ENCODE measurements at places on chromosomes 7 and 10.

- no peak for DNase-seq
These were observed 1.3 kb downstream of the LDB1 start for GRCh38 chr10:102118867-102119266.

GRCh38 chr7:11726001-11726793 lies 105.8 kb downstream of the THSD7A start:
- DNase-seq: no peak

DNA sequence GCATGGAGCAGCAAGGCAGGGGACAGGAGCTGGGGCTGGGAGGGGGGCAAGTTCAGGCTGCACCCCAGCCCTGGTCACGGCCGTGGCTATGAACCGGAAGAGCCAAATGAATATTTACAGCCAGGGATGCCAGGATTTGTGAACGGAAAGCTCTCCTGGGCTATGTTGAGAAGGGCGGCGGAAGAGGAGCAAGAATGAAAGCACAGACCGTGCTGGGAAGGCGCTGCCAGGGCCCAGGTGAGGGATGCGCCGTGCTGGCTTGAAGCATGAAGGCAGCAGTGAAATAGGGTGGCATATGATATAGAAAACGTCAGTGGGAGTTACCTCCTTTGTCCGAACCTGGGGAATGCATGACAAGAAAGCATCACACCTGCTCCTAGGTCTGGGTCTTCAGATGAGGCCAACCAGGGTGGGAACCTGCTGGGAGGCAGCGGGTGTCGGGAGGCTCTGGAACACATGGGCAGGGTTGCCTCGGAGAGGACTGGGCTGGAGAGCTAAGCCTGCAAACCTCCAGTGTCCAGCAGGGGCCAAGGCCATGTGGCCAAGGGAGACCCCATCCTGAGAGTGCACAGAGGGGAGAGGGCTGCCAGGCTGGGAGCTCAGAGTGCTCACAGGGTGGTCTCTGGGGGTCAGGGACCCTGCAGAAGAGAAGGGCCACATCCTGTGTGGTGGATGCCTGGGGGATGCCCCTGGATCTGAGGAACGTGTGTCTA lies 120.6 kb upstream of the TCERG1L start:
- no peak for DNase-seq

GRCh38 chr10:62502995-62503613 lies 128.9 kb downstream of the ZNF365 start:
- no peak for DNase-seq

GRCh38 chr7:27191161-27191731 lies 6.2 kb upstream of the HOXA11 start:
- DNase-seq: no peak

DNA sequence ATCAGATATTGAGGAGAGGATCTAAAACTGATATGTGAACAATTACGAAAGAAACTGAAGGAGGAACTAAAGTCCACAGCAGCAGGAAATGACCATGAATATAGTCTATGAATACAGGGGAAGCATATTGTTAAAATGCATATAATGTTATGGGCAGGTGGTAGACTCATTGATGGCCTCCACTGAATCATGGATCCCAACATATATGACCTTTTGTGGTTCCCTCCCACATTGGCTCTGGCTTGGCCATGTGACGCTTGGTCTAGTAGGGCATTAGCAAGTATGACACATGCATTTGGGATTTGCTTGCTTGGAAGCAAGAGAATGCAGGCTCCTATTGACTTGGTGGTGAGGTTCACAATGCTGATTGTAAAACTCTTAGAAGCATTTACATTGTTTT lies 55.2 kb upstream of the RAB18 start:
- DNase-seq: peak; percentile 33

DNA sequence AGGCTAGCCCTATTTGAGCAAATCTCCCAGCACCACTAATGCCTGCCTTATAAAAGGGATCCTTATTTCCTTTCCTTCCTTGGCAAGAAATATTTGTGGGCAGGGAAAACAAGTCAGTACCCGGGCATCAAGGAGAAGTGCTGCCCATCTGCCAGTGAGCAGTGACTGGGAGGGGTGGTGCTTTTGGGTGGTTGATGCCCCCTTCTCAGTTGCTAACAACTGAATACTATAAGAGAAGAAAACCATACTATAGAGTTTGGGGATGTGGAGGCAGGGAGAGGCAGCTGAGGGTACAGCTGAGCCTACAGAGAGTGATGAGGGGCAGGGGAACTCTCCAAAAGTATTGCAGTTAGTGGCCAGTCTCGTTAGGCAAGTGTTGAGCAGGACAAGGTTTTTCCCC lies 39.3 kb downstream of the OGDH start:
- DNase-seq: no peak

GRCh38 chr7:151486074-151486473 lies 33.6 kb downstream of the RHEB start:
- DNase-seq: no peak

GRCh38 chr7:124208173-124208572 lies 175.3 kb upstream of the TMEM229A start:
- no peak for DNase-seq

GRCh38 chr10:118501171-118501570 lies 94.3 kb downstream of the PRLHR start:
- DNase-seq: no peak

DNA sequence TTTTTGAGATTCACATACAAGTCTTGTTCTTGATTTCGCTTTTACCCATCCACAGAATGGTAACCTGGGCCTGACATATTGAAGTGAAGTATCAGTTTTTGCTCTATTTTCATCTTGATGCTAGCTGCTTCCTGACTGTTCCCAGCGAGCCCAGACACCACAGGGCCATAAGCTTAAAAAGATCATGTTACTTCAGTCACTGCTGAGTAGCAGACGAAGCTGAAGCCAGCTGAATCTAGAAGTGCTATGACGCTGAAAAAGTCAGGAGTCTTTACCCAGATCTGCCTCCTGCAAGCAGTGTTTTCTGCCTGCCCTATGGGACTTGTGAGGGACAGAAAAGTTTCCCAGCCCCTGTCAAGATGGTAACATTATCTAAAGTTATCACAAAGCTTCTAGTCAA lies 2.7 kb upstream of the PRXL2A start:
- no peak for DNase-seq

DNA sequence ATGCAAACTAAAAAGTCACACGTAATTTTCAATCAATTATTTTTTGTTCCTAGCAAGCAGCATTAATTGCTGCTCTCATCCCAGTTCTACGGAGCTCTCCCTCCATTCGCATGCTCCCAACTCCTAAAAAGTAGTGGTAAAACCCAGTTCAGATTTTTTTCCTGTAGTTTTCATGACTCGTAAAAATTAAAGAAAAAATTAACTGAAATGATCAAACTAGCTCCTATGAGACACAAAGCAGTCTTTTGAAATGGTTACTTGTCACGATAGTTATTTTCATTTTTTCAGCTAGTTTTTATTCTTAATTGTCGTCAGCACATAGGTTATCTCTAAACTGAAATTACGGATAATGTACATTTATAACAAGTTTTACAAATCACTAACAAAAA lies 1.8 kb downstream of the HNRNPA2B1 start:
- DNase-seq: no peak

- DNase-seq: no peak
These were observed 136.1 kb upstream of the MYO3A start for GRCh38 chr10:25797888-25798429.

- no peak for DNase-seq
These were observed 110.8 kb downstream of the CD36 start for GRCh38 chr7:80749270-80749669.

DNA sequence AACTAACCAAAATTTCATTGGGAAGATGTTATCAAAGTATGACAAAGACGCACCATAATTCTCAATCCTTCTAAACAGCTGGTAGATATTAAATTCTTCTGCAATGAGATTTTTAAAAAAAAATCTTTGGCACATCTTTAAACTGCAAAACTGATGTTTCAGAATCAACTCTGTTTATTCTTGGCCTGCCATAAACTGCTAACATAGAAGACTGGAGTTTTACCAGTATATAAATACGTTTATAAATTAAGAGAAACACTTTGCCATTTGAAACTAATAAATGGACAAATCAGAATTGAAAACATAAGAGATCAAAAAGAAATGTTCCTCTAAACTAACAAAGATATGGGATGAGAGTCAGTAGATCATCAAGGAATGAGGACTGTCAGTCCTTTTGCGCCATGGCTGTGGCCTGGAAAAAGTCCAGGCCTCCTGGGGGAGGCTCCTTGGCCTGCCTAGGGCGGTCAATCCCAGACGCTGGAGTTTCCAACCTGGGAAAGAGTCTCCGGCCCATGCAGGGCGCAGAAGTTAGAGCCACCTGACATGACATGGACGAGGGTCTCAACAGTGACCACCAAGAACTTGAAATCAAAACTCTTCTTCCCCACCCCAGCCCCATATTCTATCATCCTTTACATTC lies 34.2 kb upstream of the NEBL start:
- DNase-seq: no peak

DNA sequence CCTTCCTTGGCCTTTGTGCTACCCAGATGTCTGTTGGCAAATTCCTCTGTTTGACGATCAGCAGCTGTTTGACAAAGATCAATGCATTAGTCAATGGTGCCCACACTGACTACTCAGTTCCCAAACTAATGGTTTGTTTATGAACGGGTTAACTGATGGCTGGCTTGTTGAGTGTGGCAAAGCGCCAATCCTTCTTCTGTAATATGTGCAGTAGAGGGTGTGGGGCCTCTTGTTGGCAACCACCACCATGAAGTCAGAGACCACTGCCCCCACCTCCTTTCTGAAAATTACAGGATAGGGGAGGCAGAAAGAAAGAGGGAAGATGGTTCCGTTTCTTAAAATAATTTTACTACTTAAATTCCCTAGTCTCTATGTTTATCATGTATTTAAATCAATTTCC lies 2.6 kb upstream of the PLCE1 start:
- DNase-seq: no peak

GRCh38 chr10:114303556-114303955 lies 64.5 kb downstream of the VWA2 start:
- DNase-seq: no peak

DNA sequence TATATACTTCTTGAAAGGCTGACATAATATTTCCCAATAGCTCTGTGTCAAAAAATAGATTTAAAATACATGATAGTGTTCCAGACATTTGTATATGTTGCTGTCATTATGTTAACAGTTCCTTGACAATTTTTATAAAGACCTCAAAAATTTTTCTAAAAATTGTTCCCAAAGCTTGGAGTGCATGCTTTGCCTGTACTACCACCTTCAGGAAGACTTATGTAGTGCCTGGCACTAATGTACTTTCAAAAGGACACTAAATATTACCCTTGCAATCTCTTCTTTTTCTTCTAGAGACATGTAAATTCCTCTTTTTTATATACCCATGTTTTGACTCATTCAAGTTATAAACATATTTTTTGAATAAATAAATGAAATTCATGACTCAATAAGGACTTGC lies 48.0 kb upstream of the SP8 start:
- no peak for DNase-seq

DNA sequence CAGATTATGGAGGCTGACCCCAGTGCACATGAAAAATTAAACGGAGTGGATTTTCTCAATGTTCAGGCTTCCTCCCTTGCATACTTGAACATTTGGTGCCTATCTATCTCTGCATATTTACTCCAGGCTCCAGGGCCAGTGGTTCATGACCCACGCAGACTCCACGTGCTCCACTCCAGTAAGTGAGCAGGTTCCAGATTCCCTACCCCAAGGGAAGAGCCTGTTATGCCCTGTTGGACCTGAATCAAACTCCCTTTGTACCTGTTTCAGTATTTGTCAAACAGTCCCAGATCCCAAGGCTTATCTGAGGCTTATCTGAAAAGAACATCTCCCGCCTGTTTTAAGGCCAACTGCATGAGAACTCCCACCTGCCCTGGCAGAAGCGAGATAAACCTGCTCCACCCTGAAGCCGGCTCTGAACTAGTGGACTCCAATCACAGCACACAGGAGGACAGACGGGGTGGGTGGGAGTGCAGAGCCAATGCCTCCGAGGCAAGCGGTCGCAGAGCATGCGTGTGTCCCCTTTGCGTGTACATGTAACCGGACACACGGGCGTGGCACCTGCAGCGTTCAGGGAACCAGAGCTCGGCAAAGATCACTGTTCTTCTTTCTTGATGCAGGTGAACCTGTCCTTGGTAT lies 2.3 kb upstream of the FUOM start:
- DNase-seq: no peak

DNA sequence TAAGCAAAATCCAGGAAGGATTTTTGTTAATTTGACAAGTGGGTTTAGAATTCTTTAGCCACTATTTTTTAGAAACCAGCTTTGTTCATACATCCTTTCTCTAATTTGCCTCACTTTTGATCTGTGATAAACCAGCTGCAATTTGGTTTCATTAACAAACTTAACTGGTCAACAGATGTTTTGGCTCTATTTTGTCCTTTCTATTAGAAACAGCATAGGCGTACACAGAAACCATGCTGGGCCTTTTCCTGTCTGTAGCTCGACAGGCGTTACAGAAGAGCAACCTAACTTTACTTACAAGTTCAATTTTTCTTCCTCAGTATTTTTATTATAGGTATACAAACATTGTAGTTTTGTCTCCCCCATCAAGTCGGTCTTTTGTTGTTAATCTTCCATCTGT lies 28.2 kb downstream of the KAT6B start:
- no peak for DNase-seq

DNA sequence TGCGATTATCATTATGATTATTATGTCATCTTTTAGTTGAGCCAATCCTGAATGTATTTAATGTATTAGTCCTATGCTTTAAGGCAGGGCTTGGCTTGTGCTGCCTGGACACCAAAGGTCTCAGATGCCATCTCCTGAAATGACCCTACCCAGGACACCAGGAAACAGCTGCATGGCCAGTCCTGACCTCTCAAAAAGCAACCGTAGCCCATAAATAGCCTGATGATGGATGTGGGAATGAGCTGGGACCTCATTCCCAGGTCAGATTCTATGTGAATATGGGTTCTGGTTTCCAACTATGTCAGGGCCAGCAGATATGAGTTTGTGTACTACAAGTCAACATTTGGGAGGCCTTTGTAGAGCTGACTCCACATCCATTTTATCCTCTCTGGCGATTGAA lies 438.4 kb downstream of the NRG3 start:
- DNase-seq: no peak

DNA sequence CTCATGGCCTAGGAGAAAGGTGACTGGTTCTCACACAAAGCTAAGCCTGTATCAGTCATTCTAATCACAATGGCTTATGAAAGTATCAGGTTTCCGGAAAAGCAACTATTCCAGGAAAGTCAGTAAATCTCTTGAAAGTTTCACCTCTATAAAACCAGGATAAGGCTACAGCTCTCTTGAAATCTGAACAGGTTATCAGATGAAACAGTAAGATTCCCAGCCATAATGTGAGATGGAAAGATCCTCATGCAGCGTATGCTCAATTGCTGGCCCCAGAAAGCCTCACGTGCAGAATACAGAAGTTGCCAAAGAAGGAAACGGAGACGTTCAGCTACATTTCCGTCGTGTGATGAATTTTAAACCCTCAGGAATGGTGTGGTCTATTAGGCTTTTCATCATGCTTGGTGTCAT lies 90.0 kb downstream of the PFKFB3 start:
- no peak for DNase-seq

Data from AG08396 (cell line).